ENCODE measurements at places on chromosomes 13 and 19.

- no peak for DNase-seq
These were observed 8.0 kb upstream of the SOX1 start for GRCh38 chr13:112058941-112059340.

DNA sequence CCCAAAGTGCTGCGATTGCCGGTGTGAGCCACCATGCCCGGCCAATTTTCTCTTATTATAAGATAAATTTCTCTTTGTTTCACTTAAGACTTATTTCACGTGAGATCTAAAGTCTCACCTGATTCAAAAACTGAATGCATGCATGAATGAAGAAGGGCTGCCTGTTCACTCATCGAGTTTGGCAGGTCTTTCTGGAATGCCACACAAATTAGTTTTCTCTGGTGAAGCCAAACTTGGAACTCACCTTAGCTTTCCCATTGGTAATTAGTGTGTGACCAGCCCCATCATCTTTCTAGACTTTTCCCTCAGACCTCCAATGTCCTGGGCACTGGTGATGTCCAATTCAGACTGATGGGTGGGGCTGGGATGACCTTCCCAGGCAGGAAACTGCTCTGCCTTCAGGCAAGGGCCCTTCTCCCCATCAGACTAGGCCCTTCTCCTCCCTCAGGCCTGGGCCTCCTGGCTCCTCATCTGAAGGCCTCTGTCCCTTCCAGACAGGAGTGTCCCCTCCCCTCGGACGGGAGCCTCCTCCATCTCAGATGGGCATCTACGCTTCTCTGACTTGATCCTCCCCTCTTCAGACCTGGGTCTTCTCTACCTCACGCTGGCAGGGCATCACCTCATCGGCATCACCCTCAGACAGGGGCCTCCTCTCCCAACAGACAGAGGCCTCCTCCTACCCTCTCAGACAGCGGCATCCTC, 14.4 kb downstream of the C3 start:
- DNase-seq = no peak

- DNase-seq = no peak
These were observed 933 bp downstream of the ARHGEF7 start for GRCh38 chr13:111115965-111116521.

GRCh38 chr13:73058432-73058735, 421 bp upstream of the KLF5 start:
- no peak for DNase-seq

GRCh38 chr13:76213423-76213904, 577.3 kb downstream of the LMO7 start:
- no peak for DNase-seq

- DNase-seq = no peak
These were observed 869.4 kb downstream of the PCDH17 start for GRCh38 chr13:58500938-58501337.

DNA sequence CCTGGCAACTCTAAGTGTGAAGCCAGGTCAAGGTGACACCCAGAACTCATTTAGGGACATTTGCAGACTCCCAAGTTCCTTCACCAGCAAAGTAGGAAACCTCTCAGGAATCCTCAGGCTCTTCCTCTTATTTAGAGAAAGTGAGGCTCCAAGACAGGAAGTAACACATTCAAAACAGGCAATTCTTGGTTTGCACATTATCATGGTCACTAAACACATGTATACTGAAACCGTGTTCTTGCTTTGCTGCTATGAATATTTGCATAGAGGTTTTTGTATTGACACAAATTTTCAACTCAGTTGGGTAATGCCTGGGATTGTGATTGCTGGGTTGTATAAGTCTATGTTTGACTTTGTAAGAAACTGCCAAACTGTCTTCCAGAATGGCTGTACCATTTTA, 13.2 kb upstream of the URI1 start:
- DNase-seq = no peak

- DNase-seq = no peak
These were observed 168.8 kb downstream of the OLFM4 start for GRCh38 chr13:53197424-53197823.

- DNase-seq = no peak
These were observed 13.1 kb upstream of the WTIP start for GRCh38 chr19:34468409-34468808.

DNA sequence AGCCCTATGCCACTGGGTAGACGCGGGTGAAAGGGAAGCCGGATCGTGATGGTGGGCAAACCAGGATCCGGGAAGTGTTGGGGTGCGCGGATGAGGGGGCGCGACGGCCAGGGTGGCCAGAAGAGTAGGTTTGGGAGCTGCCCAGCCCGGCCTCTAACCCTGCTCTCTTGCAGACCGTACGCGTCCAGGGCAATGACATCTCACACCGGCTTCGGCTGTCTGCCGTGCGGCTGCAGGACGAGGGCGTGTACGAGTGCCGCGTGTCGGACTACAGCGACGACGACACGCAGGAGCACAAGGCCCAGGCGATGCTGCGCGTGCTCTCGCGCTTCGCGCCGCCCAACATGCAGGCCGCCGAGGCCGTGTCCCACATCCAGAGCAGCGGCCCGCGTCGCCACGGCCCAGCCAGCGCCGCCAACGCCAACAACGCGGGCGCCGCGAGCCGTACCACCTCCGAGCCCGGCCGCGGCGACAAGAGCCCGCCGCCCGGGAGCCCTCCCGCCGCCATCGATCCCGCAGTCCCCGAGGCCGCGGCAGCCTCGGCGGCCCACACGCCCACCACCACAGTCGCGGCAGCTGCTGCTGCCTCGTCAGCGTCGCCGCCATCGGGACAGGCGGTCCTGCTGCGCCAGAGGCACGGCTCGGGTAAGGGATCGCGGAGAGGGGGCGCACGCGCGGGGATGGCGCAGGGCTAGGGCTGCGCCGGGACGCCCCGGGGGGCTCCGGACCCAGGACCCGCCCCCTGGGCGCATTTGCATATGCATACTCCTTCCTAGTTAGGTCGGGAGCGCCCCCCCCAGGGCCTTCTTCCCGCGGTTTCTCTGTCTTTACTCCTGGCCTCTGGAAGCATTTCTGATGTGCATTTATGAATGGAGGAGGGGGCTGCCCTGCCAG, 4.1 kb downstream of the VSTM2B start:
- DNase-seq = no peak

- no peak for DNase-seq
These were observed 61.9 kb downstream of the KDM4B start for GRCh38 chr19:5030822-5031221.

DNA sequence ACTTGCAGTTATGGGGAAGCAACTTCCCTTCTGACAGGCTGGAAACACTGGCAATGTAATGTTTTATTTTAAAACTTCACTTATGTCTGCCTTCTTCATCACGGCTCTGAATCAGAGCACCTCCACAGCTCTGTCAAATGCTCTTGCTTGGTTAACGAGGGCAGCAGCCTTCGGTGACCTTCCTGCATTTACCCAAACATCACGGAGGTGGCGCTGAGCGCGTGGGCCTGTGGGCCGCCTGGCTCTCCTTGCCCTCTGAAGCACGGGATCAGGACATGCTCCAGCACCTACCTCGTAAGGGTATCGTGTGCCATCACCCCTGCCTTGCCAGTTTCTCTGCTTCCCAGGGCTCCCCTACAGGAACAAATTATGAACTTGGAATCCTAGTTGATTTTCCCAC, 310.0 kb downstream of the TEX29 start:
- no peak for DNase-seq

- DNase-seq = no peak
These were observed 8.9 kb downstream of the RTBDN start for GRCh38 chr19:12825254-12826131.

GRCh38 chr19:13506471-13506820, at the start of gene CACNA1A:
TSS of gene CACNA1A (minus strand) at chr19:13506479. CDS start at chr19:13506224, 255 bp downstream.
- no peak for DNase-seq

GRCh38 chr13:46526740-46527139, 26.2 kb upstream of the LRCH1 start:
- no peak for DNase-seq

GRCh38 chr13:59176775-59177174, 987.0 kb downstream of the DIAPH3 start:
- DNase-seq = no peak

DNA sequence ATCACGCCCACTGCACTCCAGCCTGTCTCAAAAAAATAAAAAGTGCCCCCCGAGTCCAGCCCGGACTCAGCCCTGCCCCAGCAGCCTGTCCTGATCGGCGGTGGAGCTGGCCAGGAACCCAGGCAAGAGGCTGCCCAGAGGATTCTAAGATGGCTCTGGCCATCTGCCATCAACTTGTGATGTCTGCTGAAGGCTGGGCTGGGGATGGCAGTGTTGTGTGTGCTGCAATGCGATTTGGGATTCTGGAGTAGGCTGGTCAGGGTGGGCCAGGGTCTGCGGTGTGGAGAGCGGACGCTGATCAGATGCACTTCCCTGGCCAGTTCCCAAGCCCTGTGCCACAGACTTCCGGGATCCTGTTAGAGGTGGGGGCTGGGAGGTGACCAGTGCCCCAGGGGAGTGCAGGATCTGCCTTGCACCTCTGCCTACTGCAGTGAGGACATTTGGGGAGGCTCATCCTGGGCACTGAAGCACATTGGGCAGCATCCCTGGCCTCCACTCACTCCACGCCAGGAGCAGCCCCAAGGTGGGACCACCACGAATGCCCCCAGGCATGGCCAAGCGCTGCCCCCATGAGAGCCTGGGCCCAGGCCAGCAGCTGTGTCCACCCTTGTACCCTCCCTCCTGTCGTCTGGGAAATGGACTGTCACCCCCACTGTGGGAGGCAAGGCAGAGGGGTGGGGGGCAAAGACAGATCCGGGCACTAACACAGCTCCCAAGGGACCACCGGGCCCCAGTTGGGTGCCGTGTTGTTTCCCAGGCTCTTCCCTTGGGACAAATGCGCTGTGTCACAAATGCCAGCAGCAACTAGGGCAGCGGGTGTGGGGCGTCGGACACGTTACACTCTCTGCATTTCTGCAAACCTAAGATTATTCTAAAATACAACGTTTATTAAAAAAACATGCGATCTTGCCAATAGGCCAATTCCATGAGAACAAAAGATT, 3.4 kb upstream of the TBXA2R start:
- DNase-seq = no peak

GRCh38 chr13:76053181-76053580, 417.1 kb downstream of the LMO7 start:
- no peak for DNase-seq

GRCh38 chr19:12295191-12295590, 508 bp upstream of the ZNF44 start:
- DNase-seq = no peak

- DNase-seq = no peak
These were observed 512.0 kb downstream of the DACH1 start for GRCh38 chr13:71355010-71355409.

- DNase-seq = no peak
These were observed 111.7 kb downstream of the GNG7 start for GRCh38 chr19:2590630-2591399.

DNA sequence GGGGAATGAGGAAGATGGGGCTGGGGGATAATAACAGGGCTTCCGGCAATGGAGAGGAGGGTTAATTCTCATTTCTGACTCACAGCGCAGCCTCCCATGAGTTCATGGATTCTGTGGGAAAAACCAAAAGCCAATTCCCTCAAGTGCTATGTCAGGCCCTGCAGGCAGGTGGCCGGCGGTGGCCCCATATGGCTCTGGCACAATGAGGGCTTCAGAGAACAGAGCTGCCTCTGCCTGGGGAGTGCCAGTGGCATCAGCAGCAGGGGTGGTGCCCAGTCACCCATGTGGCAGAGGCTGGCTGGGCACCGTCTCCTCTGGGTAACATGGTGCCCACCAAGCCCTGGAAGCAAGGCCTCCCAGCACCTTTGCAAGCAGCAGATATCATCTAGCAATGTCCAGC, 69.1 kb downstream of the ALOX5AP start:
- DNase-seq = no peak

GRCh38 chr13:97855570-97856303, 97.7 kb upstream of the IPO5 start:
- peak; percentile 63 for DNase-seq

- DNase-seq = peak; percentile 31
These were observed 39.3 kb downstream of the RFXAP start for GRCh38 chr13:36858290-36858689.

DNA sequence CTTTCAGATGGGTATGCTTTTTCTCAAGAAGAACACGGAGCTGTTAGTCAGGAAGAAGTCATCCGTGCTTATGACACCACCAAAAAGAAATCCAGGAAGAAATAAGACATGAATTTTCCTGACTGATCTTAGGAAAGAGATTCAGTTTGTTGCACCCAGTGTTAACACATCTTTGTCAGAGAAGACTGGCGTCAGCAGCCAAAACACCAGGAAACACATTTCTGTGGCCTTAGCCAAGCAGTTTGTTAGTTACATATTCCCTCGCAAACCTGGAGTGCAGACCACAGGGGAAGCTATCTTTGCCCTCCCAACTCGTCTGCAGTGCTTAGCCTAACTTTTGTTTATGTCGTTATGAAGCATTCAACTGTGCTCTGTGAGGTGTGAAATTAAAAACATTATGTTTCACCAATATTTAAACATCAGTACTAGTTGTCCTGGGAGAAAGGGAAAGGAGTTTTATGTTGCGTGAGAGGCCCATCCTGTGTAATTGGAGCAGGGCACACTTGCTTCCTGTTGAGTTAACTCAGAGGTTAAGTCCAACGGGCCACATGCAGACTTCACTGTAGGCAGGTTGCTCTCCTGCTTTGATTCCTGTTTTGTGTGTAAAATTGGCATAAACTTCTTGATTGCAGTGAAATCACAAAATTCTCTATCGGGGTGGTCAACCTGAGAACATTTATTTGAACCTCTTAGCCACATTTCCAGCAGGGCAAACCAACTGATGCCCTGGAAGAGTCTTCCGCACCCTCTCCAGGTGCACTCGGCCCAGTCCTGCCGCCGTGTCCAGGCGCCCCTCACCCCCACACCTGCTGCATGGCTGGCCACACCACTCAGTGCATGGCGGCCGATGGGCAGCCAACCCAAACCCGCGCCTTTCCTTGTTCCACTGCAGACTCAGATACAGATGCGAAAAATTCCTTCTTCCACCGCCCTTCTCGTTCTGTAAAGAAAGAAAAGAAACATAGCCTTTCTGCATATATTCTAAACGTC, 31.6 kb downstream of the SHISA2 start:
- no peak for DNase-seq

DNA sequence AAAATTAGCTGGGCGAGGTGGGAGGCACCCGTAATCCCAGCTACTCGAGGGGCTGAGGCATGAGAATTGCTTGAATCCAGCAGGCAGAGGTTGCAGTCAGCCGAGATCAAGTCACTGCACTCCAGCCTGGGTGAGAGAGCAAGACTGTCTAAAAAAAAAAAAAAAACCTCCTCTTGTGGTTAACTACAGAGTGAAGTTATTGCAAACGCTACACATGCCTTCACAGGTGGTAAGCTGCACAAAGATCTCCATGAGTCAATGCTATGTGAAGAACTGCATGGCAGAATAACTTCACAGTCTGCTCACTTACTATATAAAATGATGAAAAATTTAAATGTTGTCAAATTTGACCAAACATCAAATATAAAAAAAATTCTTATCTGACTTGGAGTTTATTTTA, 436.8 kb downstream of the FGF14 start:
- DNase-seq = no peak

GRCh38 chr19:34319785-34320184, 45.2 kb upstream of the GPI start:
- DNase-seq = no peak

GRCh38 chr19:13817615-13818371, 22.6 kb downstream of the ZSWIM4 start:
- no peak for DNase-seq

GRCh38 chr19:15863272-15863671, 34.6 kb downstream of the CYP4F2 start:
- no peak for DNase-seq

GRCh38 chr19:6271251-6271650, 8.5 kb downstream of the MLLT1 start:
- DNase-seq = no peak

- no peak for DNase-seq
These were observed 845 bp downstream of the SPRY2 start for GRCh38 chr13:80339912-80340650.
